ENCODE measurements at places on chromosomes 2 and 18.

GRCh38 chr2:20012282-20013125, at the start of gene MATN3:
Gene MATN3, minus strand, starts transcription at chr2:20012668. Its CDS starts 37 bp downstream, at chr2:20012631.
- no peak for DNase-seq

DNA sequence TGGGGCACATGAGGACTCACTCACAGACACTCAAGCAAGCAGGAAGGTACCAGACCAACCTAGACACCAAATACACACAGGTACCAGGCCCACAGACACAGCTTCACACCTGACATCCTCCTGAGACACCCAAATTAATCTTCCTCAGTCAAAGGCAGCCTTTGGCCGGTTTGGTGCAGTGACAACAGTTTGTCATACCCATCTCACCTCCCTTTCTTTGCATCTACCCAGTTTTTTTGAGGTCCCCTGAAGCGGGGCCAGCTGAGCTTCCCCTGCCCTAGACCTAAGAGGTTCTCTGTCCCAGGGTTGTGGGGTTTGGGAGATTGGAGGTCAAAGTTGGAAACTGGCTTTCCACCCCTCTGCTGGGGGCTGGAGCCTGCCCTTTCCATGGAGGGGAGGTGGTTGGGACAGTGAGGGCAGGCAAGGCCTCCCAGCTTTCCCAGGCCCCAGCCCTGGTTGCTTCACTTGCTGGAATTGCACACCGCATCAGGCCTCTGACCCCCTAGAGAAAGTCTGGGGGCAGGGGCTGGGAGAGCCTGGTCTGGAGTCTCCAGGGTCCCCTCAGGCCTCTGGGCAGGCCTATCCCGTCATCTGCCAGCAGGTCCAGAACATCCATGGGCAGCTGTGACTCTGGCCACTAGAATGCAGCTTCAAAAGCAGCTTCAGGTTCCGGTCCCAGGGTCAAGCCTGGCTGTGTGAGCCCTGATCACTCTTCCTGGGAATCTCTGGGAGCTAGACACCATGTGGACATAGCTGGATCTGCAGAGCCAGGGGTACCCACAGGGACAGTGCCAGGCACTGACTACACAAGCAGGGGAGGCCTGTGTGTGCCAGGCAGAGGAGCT, 12.5 kb upstream of the TEX261 start:
- DNase-seq = no peak

DNA sequence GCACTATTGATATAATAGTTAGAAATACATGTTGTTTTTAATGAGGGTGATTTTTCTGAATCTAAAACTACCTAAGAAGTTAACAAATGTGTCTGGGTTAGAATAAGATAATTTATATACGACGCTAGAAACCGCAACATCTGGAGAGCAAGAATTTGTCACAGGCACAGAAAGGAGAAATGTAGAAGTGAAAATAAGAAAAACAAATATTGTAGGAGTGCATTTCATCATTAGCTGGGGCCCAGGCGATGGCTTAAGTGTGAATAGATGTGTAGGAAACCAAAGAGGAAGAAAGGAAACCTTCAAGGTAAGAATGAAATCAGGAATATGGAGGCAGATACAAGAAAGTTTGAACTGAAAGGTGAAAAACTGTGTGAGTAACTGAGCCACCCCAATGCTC, 90.3 kb downstream of the LRP2 start:
- DNase-seq = no peak

DNA sequence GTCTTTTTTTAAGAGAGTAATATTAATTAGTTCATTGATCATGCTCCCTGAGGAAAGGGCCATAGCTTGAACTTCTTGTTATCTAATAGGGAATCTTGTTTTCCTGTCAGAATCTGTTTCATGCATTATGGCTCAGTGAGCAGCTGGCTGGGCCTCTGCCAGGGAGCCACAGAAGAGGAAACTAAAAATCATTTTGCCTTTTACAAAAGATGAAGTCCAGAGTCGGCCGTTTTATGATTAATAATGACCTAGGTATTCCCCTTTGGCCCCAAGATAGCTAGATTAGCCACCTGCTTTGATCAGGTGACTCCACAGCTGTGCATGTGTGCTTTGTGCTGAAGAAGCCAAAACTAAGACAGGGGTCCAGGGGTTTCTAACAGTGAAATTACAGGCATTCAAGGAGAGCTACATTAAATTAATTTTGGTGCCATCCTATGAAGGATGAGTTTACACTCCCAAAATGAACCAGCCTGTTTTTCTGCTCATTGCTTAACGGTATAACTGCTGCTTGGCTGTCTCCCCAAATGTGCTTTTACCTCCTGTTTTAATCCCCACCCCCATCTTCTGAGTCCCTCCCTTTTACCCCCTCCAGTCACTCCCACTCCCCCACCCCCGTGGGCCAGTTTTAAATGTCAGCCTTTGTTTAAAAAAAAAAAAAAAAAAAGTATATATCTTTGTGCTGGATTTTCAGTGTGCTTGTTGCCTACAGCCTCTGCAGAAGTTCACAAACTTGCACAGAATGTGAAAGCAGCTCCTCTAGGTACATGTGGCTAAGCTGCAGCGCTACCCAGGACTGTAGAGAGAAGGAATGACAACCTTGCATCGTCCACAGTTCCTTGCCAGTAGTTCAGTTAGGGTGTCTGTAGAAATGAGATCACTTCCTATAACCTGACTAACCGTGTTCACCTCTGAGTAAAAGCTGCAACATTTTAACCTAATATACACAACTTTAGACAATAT, 93.1 kb downstream of the CABLES1 start:
- no peak for DNase-seq

GRCh38 chr18:22485808-22486244, 68.1 kb upstream of the CTAGE1 start:
- DNase-seq = no peak

- no peak for DNase-seq
Observed at GRCh38 chr2:139544186-139544851, 764.1 kb upstream of the NXPH2 start.

DNA sequence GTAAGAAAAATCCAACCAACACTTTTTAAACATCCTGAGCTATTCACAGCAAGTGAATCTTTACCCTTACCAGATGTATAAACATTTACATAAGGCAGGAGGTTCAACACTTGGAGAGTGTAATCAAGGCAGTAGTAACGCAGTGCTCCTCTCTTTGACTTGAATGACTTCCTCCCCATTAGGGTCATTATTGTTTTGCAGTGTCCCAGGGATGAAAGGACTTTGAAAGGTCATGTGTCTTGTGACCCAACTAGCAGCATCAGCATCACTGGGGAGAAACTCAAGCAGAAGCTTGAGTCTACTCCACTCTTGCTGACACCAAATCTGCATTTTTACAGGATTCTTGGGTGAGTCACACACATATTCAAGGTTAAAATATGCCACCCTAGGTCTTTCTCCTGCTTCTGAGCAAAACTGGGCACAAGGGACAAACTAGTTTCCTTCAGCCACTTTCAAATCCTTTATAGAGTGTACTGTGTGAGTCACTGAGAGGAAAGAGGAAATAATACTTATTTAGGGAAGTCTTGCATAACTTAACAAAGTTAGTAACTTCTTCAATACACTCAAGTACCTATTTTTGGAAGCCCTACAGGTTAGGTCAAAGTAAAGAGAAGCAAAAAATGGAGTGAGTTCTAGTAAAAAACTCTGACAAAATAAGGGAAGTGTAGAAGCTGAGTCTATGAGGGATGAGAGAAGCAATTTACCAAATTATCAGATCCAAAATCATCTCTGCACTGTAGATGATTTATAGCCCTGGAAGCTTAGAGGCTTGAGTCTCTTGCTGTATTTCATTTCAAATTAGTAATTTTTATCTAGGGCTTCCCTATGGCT, 51.0 kb upstream of the EML4 start:
- no peak for DNase-seq

DNA sequence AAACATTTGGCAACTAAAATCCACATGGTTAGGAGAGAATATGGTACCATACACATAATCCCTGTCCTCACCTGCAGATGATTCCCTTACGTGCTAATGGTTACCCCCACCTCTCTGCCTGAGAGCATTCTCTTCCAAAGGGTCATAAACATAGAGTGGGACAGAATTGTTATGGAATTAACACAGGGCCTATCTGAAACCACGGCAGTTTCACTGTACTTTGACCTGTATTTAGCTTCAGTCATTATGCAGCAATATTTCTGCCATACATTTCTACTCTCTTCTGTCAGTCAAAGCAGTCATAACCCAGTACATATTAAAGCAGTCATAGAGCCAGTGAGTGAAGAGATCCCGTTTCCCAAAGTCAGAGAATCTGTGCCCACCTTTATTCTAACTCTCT, 1128.9 kb upstream of the NXPH2 start:
- no peak for DNase-seq
